RPMI8226 (cell line): ENCODE measurements at places on chromosomes 2 and 18.

GRCh38 chr2:119389615-119390306 is 23.0 kb downstream of the DBI start:
- no peak for DNase-seq

DNA sequence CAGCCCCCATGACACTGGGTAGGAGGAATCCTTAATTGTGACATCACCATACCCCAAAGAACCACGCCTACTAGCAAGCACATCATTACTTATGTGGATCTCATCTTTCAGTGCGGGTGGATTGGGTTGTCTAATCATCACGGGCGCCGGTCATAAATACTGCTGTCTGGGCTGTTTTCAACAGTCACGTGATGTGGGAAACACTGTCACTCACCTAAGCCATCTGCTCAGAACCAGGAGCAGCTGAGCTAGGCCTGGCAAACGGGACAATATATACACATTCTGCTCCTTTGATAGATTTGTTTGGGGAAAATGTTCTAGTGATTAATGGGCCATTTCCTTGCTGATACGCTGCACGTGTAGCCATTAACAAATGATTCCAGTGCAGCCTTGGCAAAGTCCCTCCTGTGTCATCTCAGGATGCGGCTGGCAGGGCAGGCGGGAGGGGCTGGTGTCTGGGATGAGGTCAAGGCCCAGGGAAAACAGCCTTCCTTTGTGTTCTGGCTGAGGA is 145.9 kb upstream of the COPS8 start:
- DNase-seq, result no peak

GRCh38 chr2:130374587-130375290 is 18.9 kb downstream of the PTPN18 start:
- no peak for DNase-seq

DNA sequence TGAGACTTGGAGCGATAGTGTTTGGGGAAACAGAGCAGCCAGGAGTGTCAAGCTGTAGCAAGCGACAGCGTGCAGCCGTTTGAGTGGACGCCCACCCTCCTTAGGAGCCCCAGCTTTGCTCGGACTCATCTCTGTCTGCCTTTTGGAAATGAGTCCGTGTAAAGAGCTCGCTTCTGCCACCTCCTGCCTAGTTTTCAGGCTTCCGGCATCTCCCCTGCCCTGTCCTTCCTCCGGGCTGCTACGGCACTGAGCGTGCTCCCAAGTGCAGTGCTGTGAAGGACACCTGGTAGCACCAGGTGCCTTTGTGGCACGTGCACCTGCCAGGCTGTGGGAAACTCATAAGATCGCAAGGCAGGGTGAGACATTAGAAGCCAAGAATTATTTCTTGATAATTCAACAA is 117.1 kb downstream of the RNF144A start:
- peak; percentile 70 for DNase-seq

GRCh38 chr2:199259671-199260070 is 198.1 kb downstream of the SATB2 start:
- no peak for DNase-seq

- DNase-seq, result no peak
Measured at GRCh38 chr2:105827351-105828096, 82.8 kb downstream of the NCK2 start.

DNA sequence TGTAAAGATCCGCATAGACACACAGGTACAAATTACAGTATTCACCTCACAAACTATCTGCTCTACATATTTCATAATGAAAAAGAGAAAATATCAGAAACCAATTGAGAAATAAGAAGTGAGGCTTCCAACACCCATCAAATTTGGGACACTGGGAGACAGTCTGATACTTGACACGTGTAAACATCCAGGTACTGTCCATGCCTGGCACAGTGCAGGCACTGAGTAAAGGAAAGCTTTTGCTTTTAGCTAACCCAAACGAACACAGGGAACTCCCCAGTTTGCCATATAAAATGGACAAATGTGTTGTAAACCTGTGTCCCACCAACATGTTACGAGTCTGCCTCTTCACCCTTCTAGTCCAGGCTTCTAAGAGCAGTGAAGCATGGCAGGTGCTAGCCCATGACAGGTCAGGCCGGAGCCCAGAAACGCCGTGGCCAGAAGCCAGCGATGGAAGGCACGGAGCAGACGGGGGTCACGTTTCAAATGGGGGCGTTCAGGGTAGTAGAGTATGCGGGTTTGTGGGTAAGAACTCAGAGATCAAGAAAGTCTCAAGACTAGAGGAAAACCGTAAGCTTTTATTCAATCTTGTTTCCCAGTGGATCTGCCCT is 27.0 kb downstream of the CDH2 start:
- DNase-seq, result no peak

GRCh38 chr18:22253676-22254075 is 84.3 kb downstream of the GATA6 start:
- DNase-seq, result no peak

DNA sequence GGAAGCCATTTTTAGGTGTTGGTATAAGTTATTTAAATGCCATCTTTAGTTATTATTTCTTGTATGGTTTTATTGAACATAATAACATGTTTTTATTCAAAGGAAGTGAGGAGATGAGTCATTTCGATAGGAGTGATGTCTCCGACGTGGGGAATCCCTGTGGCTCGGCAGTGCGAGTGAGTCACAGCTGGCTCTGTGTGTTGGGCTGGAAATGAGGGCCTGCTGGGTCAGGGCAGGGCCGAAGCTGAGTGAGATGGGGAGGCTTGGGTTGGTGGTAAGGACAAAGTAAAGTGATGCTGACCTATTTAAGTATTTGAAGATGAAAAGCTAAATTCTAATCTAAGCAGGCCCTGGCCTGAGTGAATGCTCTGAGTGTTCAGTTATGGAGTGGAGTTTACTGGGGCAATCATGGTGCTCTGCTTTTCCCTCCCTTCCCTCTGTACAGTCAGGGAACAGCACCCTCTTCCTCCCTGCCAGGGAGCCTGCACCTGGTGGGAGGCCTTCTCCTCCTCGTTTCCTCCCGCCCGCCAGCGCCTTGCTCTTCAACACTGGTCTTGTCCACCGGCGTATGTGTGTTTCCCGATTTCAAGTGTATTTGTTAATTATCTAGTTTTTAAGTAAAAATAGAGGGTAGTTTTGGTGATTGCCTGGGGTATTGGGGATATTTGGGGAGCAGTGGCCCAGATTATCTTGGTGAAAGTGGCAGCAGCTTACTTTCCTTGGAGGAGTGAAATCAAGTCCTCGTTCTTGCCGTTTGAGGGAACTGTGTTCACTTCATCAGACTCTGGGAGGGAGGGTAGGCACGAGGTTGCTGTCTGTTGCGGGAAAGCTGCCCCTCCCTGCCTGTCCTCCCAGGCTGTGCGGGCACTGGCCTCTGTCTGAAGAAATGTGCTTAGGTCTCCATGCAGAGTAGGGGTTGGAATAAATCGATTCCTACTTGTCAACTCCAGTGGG is 157.0 kb downstream of the LDLRAD4 start:
- no peak for DNase-seq

- no peak for DNase-seq
Measured at GRCh38 chr2:27118525-27119329, at the start of gene CGREF1. Gene CGREF1, minus strand, starts transcription at chr2:27119128. Its CDS starts 14,762 bp downstream, at chr2:27104366.

- no peak for DNase-seq
Measured at GRCh38 chr2:141515931-141516330, 614.9 kb downstream of the LRP1B start.

DNA sequence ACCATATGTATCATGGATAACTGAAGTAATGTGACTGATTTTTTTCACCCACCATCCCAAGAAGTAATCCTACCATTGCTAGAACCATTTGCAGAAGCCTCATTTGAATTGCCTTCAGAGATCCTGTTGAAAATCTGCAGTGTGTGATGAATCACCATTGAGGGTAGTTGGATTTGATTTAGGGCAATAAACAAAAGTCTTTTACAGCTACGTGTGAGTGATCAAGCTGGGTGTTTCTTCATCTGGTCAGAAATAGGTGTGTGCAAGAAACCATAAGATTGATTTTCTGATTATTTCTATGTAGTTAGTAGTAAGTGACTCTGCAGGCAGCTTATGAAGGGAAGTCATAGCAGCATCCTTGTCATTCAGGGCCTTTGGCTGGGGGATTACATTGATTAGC is 159.6 kb downstream of the MGAT5 start:
- no peak for DNase-seq

GRCh38 chr2:144431392-144431783 is 88.5 kb downstream of the ZEB2 start:
- DNase-seq, result no peak

- no peak for DNase-seq
Measured at GRCh38 chr2:1767939-1768691, 23.8 kb upstream of the PXDN start.

DNA sequence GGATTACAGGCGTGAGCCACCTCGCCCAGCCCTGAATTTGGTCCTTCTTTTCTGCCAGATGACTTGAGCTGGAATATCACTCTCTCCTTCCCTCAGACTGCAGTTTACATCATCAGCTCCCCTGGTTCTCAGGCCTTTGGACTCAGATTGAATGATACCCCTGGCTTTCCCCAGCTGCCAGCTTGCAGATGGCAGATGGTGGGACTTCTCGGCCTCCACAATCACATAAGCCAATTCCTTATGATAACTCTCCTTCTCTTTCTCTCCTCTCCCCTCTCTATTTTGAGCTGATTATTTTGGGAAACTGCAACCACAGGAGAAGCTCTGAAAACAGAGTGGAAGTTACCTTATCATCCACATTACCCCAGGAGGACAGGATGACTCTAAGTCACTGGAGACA is 33.4 kb upstream of the ATP8B1 start:
- DNase-seq, result no peak

DNA sequence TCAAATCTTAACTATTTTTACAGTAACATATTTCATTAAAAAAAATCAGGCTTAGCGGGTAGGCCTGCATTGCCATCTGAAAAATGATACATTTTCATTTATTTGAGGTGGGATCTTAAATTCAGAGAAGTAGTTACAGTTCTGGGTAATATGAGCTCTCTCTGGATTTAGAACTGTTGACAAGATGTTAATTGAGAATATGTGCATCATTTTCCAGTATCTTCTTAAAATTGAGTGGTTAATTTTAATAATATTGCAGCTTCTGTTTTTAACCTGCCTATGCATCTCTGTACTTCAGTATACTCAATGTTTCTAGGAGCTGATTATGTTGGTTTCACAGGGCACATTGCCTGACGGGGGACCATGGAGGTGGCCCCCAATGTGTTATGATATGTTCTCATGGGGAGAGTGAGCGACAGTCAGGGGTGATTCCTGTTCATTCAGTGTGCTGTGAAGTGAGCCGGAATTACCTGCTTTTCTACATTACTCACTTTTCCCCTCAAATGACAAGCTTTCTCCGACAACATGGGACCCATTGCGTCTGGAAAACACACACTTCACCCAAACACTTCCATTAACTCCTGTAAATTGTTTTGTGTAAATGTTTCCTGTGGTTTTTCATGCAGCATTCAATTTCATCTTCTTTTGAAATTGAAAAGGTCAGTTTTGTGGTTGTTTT is 406.2 kb downstream of the MTX2 start:
- no peak for DNase-seq

DNA sequence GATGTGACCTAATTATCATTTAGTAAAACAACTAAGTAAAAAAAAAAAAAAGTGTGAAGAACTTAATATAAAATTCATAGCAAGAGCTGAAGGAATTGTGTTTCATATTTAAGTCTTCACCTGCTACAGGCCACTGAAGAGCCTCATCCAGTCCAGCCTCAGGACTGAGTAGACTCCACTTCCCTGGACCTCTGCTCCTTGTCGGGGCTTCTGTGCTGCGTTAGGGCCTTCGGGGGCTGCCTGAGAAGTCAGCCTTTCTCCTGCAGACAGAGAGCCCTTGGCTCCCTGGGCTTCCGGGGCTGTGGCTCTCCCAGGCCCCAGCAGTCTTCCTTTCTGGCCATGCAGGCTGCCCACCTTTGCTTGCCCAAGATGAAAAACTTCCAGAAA is 95.5 kb downstream of the MTCL1 start:
- DNase-seq, result no peak

GRCh38 chr2:213122725-213123124 is 28.7 kb downstream of the IKZF2 start:
- no peak for DNase-seq

DNA sequence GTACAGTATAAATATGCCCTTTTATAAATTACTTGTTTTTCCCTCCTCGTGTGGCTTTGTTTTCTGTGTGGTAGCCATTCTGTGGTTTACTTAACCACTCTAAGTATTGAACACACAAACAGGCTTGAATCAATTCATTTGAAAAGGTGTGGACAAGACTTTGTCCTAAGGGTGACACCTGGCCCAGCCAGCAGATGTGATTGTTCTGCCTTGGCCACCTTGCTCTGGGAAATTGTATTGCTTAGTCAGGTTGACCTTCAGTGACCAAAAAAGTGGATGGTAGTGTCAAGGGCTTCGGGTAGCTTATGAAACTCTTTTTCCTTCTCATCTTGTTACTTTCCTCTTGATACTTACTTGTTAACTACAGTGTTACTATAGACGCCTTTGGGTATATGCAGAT is 61.9 kb downstream of the DGKD start:
- no peak for DNase-seq

DNA sequence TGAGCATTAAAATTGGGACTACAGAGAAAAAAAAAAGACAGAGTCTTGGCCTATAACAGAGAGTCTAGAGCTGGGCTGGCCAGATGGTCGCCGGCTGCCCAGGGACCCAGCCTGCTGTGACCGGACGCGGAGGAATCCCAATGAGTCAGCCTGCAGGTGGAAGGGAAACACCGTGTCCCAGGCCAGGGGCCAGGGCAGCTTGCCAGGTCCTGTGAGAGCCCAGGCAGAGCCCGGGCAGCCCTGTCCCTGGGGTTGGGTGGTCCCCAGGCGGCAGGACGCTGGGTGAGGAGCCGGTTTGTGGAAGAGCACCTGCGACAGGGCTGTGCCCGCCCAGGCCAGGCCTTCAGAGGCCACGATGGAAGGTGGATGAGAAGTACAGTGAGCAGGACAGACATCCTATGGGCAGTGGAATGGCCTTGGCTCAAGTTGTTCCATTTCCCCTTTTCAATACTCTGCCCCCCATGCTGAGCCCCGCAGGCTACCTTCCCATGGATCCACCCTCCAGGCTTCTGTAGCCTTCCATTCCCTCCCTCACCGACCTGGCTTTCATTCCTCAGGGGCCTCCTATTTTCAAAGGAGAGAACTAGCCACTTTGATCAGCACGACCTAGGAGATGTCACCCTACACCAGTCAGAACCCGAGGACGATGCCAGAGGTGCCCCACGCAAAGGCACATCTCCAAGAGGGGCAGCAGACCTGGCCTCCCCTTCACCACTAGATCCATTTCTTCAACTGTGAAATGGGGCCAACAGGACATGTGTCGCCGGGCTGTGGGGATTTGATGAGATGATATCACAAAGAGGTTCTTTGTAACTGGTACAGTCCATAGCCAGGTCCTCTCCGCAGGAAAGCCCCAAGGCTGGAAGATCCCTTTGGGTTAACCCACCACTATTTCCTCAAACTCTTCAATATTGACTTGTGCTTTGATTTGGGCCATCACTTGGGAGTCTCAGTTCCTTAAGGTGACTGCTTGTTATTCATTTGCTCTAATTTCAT is 87.5 kb downstream of the POLR1A start:
- peak; percentile 21 for DNase-seq

DNA sequence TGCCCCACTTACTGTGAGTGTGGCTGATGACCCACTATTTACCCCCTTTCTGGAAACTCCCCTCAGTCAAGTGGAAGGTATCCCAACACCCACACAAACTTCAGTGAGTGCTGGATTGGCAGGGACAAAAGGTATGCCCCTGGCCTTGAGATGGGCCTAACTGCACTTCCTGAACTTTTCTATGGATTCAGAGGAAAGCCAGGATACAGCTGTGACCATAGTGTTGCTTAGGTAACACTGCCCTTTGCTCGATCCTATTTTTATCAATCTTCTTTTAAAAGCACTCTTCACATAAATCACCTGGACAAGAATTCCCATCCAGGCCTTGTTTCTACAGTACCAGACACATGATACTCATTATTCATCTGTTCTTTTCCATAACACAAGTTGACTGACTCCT is 671.5 kb upstream of the SLC8A1 start:
- no peak for DNase-seq
